Upper lobe of left lung (tissue), 6 donors: ENCODE measurements at places on chromosomes 4 and X. TPM values are rescaled to one million over a fixed set of nuclear protein-coding genes. Genes with fewer than 3 reads are reported as not detected.

Gene ZNF157
- not detected for total RNA-seq

- DNase-seq, result no peak
Measured at GRCh38 chr4:124209211-124209610, 503.3 kb downstream of the ANKRD50 start.

DNA sequence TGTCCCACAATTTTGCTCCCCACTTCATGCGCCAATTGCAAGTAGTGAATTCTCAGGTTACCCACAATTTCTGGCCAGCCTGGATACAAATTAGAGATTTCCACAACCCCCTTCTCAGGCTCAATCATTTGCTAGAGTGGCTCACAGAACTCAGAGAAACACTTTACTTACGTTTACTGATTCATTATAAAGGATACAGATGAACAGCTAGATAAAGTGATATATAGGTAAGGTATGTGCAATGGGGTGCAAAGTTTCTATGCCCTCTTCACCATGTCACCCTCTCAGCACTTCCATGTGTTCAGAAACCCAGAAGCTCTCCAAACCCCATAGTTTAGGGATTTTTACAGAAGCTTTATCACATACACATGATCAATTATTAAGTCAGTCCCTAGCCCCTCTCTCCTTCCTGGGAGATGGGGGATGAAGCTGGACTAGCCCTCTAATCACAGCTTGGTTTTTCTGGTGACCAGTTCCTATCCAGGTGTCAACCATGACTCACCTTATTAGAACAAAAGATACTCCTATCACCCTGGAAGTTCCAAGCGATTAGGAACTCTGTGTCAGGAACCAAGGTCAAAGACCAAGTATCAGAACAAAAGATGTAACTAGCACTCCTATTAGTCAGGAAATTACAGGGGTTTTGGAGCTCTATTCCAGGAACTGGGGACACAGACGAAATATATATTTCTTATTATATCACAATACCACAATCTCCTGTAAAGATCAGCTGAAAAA is 33.5 kb upstream of the PRRG1 start:
- DNase-seq, result no peak

Gene PLXNB3
- total RNA-seq, result 3.0 TPM

Gene SYAP1
- 24.5 TPM for total RNA-seq
